ENCODE measurements at places on chromosomes 11 and 22.
A peak's percentile ranks its signal among the peaks of the same experiment; 100 is the strongest.

DNA sequence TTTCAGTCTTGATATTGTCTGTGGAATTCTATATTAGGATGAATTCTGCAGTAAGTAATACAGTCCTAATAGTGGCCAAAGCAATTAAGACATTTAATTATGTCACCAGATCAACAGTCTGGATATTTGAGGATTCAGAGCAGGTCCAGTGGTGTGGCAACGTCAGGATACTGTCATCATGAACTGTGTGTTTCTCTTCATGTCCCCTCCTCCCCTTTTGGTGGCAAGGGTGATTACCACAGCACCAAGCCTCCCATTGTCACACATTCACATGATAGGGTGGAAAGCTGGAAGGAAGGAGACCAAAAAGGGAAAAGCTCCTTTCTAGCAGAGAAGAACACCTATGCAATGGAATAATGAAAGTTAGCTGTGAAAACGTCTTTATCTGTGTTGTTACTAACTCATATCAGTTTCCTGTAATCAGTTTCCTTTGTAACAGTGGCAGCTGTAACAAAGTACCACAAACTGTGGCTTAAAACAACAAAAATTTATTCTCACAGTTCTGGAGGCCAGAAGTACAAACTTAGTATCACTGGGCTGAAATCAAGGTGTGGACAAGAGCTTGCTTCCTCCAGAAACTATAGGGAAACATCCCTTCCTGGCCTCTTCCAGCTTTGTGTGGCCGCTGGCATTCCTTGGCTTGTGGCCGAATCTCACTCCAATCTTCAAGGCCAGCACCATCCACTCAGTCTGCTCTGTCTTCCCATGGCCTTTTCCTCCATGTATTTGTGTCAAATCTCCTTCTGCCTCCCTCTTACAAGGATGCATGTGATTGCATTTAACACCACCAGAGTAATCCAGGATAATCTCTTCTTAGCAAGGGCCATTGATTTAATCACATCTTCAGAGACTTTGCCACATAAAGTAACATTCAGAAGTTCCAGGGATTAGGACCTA lies 6.5 kb upstream of the RBM14 start:
- no peak for DNase-seq

- DNase-seq = no peak
Observed at GRCh38 chr22:24224468-24224867, 20.4 kb downstream of the GGT5 start.

DNA sequence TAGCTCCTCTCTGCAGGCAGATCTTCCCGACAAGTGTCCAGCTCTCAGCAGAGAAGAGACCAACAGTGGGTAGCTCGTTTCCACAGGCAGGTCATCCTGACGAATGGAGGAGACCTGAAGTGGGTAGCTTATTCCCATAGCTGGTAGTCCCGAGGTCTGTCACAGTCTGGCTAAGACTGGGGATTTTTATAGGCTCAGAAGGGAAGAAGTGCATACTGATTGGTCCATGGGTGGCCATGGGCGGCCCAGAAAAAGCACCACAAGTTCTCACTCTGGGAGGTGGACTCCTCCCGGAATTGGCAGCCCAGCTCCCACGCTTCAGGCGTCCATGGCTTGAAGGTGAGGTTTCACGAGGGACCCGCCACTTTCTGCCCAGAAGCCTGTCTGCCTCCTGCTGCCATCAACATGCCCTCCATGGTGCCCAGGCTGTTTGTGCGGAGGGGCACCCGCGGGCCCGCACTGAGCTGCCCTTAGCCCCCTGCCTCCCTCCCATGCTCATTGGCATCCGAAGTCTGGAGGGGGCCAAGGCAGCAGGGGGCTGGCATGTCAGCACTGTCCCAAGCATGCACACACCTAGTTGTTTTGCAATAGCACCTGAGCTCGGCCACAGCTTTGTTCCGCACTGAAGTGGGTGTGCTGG lies 9.9 kb upstream of the MAP6 start:
- no peak for DNase-seq

- peak; percentile 50 for DNase-seq
Observed at GRCh38 chr11:94519478-94520084, 7.3 kb downstream of the C11orf97 start.

Data from globus pallidus (tissue), 1 donor.